NCI-H1436 treated with DMSO at 0.1 percent for 48 hours (cell line): ENCODE measurements at places on chromosomes 4 and X.
A peak's percentile ranks its signal among the peaks of the same experiment; 100 is the strongest.

DNA sequence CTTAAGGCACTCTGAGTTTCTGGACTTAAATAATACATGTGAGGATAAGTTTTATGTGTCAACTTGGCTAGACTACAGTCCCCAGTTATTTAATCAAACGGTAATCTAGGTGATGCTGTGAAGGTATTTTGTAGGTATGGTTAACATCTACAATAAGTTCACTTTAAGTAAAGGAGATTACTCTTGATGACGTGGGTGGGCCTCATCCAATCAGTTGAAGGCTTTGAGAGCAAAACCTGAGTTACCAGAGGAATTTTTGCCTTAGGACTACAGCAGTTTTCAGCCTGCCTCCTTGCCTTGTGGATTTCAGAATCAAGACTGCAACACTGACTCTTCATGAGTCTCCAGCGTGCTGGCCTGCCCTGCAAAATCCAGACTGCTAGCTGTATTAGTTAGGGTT is 59.8 kb upstream of the HS6ST2 start:
- DNase-seq, result no peak

DNA sequence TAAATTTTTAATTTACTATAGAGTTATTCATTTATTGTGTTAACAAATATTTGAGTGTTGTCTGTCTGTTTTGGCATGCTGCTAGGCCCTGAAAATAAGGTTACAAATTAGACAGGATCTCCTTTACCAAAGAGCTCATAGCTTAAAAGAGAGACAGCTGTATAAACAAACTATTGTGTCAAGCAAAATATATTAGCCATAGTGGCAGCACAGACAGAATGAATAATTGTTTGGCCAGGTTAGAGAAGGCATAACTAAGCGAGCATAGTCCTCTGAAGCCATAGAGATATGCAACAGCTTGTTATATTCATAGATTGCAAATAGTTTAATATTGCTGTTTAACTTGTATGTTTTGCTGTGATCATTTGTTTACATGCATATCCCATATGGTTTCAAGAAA is 66.7 kb upstream of the NDUFC1 start:
- DNase-seq, result no peak

- no peak for DNase-seq
Observed at GRCh38 chrX:40749681-40750494, 14.5 kb upstream of the MED14 start.

DNA sequence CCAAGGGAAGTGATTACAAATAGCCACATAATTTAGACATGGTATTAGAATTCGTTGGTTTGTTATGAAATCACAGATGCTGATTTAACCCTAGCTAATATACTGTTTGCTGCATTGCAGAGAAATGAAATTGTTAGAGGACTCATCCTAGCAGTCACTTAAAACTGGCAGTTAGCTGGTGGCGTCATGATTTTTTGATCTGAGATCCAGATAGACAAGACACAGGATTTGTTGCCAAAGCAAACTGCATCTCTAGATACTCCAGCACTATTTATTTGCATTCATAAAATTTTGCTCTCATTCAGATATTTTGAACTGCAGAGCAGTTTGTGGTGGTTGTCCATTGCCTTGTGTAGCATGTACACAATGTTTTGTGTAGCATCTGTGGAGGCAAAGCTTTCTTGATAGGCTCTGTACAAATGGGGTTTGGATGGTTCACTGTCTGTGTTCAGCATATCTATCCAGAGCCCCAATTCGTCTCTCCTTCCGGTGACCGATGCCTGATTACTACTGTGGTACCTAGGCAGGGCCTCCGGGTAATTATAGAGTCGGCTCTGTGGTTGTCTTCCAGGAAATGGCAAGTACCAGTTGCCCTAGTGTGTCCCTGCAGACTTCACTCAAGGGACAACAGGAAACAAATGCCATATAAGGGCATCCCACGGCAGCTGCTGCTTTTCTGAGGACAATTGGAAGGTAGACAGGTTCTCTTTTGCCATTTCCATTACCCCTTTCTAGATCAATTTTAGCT is 30.1 kb upstream of the SPARCL1 start:
- DNase-seq, result peak; percentile 24

- DNase-seq, result no peak
Observed at GRCh38 chr4:3760841-3761240, 5.3 kb upstream of the ADRA2C start.

DNA sequence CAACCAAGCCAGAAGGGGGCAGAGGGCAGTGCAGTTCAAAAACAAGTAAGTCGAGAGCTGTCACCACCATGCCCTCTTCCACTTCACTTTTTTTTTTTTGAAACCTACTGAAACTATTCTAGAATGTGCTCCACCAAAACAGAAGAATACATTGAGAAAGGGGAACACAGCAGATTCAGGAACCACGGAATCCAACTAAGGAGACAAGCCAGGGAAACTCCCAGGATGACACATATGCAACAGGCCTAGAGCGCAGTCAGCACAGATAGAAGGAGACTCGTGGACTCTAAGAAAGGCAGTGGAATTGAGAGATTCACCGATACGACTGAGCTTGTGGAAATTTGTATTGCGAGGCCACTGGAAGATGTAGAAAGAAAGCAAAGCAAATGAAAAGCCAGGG is 66.1 kb downstream of the PHKA2 start:
- no peak for DNase-seq

DNA sequence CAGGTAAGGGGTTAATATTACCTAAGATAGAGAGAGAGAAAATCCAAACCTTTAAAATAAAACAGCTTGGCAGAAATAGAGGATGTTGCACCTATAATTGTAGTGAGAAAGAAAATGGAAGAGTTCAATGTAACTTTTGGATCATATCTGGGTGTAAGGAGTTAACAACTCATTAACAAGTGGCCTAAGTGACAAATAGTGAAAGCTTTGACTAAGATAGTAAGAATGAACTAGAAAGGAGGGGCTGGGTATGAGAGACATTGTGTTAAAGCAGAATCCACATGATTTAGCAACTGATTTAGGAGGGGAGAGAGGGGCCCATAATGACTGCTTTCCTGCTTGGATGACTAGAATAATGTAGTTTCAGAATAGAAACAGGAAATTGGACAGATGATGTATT is 761.0 kb downstream of the IL1RAPL1 start:
- DNase-seq, result no peak

GRCh38 chr4:163353054-163353453 is 9.4 kb downstream of the NPY5R start:
- no peak for DNase-seq

DNA sequence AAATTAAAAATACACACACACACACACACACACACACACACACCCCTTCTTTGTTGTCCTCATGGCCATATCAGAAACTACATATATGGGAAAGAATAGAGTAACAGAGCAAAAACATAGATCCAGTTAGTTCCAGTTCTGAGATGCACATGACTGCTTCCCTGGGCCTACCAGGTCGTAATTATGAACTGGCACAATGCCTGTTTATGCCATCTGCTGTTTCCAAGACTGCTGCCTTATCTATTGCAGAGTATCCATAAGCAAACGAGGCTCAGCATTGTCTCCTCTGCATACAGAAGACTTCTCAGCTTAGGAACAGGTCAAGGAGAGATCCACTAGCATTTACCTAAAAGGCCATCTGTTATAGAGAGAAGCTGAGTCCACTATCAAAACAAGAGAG is 789.0 kb downstream of the TECRL start:
- no peak for DNase-seq

GRCh38 chr4:37812713-37813112 is 13.8 kb upstream of the PGM2 start:
- no peak for DNase-seq

DNA sequence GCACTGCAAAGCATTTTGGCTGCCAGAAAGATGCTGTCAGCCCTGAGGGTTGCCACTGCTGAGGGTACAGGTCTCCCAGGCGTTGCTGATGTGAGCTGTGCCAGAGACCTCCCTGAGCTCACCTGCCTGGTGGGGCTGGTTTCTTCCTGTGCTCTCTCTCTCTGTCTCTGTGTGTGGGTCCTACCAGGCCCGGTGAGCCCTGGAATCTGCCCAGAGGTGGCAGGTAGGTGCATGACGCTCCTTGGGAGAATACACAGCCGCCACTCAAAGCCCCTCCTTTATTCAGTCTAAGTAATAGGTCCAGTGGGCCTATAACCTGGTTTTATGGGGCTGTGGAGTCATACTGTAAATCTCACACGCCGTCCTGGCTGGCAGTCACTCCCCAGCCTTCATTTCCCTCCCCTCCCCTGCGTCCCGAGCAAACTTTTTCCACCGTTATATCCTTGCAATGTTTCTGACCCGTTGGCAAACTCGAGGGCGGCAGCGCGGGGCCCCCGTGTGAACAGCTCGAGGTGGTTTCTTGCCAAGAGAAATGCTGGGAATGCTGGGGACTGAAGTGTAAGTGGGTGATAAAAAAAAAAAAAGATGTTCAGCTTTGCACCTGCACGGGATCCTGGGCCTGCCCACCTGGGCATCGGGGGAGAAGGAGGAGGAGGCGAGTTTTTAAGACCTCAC is 245.9 kb downstream of the CRLF2 start:
- no peak for DNase-seq

DNA sequence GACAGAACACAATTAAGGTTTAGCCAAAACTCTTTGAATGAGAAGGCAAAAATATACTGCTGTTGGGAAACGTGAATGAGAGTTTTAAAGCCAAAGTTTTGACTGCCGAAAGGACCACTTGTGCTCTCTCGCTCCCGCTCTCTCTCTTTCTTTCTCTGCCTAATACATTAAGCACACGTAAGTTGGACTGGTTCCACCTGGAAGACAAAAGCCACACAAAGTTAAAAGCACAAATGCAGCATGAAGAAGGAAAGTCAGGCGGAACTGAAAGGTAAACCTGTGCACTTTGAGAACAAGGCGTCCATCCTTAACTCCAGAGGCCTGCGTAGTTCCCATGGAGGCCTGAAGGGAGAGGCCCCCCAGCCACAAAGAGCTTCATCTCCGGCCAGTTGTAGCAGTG is 1.9 kb downstream of the DCAF12L2 start:
- DNase-seq, result no peak

- no peak for DNase-seq
Observed at GRCh38 chr4:10099499-10100325, 16.9 kb downstream of the WDR1 start.
